ENCODE measurements at places on chromosomes 1 and 21.
A peak's percentile ranks its signal among the peaks of the same experiment; 100 is the strongest.

- no peak for DNase-seq
These were observed 135.0 kb upstream of the COL6A1 start for GRCh38 chr21:45846373-45847160.

GRCh38 chr21:37060296-37060695, 12.6 kb downstream of the PIGP start:
- DNase-seq = peak; percentile 88

DNA sequence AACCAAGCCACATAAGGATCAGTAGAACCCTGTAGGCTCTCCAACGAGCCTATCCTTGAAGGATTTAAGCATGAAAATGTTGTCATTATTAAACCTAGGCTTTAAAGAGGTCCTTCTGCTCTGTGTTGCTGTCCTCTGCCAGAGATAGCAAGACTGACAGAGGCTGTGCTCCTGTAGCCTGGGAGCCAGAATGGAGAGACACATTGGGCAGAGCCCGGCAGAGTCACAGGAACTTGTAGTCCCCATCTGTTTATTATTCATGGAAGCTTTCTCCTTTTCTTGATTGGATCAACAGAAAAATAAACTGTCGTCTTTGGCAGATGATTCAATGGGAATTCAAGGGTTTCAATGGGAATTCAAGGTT, 19.2 kb upstream of the SLAMF1 start:
- no peak for DNase-seq

- DNase-seq = no peak
These were observed 2.5 kb upstream of the LMO4 start for GRCh38 chr1:87325982-87326738.

DNA sequence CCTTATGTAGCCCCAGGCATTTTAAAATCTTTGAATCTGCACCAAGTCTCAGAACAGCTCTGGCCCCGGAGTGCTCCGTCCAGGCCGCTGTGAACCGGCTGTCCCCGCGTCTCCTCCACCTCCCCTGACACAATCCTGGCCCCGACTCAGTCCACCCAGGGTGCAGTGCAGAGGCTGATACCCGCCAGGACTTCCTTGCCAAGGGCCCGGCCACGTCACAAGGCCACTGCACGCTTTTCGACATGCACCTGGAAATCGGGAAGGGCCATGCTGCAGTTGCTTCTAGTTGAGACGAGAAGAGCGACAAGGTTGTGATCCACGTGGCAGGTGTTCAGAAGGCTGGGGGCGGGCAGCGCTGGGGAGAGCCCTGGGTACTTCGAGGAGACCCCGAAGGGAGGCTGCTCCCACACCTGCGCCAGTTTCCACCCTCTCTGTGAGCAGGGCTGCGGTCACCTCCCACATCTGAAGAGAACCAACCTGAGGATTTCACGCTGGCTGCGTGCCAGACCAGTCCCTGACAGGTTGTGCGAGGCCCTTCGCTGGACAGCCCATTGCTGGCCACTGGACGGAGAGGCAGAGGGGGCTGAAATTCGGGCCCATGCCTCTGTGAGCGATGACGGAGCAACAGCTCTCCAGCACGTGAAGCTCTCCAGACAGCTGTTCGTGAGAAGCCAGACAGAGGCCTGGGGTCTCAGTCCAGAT, 6.7 kb downstream of the VWA1 start:
- no peak for DNase-seq
